CD4-positive, alpha-beta T cell treated with Interleukin-1 beta for 1 hour (primary cell): ENCODE measurements at places on chromosomes 16 and 17.

DNA sequence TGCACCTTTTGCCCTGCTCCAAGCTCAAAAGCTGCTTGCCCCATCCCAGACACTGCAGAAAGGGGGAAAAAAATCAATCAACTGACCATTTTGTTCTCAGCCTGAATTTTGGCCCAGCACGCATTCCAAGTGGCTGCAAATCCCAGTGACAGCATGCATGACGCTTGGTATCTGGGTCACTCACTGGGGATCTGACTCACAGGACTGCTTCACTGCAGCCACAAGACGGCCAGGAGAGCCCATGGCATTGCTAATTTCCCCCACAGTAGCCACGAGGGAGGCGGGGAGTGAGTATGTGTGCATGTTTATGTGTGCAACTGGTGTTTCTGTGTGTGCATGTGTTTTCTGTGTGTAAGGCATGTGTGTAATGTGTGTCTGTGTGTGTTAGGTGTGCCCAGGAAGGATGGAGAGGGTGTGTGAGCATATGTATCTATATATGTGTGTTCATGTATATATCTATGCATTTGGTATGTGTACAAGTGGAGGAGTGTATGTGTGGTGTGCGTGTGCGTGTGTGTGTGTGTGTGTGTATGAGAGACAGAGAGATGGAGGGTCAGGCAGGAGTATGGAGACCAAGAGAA is 33.8 kb downstream of the SDK2 start:
- DNase-seq, result no peak

- no peak for DNase-seq
These were observed 60.2 kb downstream of the WIPI1 start for GRCh38 chr17:68397108-68397536.

DNA sequence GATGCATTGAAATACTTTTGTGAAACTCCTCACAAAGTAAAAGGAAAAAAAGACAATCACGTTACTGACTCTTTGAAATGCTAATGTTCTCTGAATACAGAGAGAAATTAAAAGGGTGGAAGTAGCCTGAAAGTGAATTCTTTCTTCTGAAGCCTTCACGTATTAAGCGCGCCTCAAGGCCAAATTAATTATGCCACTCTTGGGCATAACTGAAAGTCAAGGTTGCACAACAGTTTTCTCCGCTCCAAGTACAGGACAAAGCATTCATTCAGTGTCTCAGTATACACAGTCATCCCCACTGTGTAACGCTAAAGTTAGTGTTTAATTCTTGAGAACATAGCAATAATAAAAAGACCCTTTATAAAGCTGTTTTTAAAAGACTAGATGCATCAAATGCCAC is 21.5 kb downstream of the PARN start:
- no peak for DNase-seq

DNA sequence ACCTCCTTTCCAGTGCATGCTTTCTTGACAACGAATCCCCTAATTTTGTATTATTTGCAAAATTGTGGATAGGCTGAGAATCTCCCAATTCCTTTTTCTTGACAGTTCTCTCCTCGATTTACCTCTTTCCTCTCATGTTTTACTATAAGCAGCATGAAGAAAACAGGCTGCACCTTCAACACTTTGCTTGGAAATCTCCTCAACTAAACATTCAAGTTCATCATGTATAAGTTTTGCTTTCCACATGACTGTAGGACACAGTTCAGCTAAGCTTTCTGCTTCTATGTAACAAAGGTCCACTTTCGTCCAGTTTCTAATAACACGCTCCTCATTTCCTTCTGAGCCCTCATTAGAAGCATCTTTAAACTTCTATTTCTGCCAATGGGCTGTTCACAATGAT is 199.0 kb upstream of the NLRP1 start:
- no peak for DNase-seq

DNA sequence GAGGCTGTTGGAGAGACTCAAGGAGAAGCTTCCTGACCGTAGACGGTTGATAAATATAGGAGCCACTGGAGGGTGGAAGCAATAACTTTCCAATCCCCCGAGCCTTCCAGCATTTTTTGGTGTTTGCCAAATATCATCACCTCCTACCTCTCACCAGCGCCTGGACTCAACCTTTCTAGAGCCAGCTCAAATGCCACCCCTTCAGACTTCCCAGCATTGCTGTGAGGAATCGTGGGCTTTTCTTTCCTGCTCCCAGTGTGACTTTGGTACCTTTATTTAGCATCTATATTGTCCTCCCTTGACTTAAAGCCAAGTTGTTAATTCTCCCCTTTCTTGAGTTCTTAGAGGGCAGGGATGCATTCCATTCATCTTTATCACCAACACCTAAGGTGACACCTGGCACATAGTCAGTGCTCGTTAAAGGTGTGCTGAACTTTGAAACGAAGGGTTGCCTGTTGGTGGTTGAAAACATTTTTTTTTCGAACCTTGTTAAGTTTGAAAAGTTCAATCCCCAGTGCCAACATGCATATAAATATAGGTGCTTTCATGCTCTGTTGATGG is 35.3 kb upstream of the CCR7 start:
- DNase-seq, result no peak

- DNase-seq, result no peak
These were observed at the start of gene TMEM114 for GRCh38 chr16:8589900-8590688. Gene TMEM114, minus strand, starts transcription at chr16:8590511. Its CDS starts 673 bp downstream, at chr16:8589838.
